ENCODE measurements at places on chromosomes 2 and 18.

DNA sequence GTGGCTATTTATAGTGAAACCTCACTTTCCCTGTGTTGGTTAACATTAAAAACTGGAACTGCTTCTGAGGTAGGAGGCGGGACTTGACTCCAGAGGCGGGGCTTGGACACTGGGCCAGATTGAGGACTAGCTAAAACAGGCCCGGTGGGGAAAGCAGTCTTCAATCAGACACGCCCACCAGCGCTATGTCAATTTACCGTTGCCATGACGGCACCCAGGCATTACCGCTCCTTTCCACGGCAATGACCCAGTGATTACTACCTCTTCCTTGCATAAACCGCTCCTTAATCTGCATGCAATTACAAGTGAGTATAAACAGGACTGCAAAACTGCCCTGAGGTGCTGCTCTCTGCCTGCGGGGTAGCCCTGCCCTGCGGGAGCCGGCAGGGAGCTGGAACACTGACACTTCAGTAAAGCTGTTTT is 35.3 kb downstream of the LRRFIP1 start:
- peak; percentile 83 for DNase-seq

DNA sequence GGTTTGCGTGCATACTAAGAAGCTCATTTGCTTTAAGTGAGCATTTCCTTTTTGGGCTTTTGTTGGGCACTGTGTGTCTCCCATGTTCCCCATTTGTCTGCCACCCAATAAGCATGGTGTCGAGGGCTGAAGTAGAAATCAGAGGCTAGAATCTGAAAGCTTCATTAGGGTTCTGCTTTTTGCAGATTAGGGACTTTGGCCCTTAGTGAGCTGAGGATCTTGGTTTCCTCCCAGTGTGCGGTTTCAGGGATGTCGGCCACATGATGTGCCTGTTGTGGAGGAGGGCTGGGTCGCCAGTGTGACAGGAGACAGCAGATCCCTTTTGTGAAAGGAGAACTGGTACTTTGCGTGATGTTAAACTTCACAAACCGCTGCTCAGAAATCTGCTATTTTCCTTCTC is 41.1 kb downstream of the PLEKHB2 start:
- DNase-seq = no peak

DNA sequence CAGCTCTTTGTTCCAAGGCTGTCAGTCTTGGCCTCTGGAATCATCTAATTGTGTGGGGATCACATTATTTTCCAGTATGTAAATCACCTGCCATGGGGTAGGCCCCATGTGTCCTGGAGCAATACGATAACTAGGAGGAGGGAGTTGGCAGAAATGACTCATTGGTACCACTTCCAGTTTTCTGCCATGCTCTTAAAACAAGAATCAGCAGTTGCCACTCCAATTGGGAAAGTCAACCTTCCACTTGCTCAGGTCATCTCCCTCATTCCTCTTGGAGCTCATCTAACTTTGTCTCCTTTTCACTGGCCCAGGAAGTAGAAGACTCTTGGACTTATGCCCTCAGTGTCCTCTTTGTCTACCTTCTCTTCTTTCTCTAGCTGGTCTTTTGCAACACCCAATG is 487.0 kb downstream of the SLC4A3 start:
- DNase-seq = no peak

DNA sequence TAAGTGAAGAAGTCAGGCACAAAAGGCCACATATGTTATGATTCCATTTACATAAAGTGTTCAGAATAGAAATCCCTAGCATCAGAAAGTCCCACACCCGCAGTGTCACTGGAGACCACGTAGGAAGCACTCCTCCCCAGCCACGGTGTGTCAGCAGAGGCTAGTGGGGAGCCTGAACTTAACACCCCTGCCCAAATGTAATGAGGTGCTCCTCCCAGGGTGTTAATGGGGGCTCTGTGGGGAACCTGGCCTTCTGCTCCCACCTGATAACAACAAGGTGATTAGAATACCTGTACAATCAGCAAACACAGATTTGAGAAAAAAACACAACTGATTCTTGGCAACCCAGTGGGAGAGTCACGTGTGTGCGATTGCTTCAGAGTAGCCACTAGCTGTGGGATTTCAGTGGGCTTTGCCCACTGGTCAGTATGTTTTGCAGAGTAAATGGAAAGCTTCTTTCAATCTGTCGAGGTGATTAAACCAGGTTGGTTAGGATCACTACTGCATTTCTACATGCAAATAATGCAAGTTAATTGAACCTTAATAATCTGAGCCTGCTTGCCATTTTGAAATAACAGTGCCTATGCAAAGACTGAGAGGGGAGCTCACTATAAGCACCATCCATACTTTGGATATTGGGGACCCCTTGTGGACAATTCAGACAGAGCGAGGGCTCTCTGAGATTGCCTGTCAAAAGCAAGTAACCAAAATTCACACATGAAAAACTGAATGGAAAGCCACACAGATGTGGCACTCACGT is 20.6 kb upstream of the ATRAID start:
- no peak for DNase-seq

DNA sequence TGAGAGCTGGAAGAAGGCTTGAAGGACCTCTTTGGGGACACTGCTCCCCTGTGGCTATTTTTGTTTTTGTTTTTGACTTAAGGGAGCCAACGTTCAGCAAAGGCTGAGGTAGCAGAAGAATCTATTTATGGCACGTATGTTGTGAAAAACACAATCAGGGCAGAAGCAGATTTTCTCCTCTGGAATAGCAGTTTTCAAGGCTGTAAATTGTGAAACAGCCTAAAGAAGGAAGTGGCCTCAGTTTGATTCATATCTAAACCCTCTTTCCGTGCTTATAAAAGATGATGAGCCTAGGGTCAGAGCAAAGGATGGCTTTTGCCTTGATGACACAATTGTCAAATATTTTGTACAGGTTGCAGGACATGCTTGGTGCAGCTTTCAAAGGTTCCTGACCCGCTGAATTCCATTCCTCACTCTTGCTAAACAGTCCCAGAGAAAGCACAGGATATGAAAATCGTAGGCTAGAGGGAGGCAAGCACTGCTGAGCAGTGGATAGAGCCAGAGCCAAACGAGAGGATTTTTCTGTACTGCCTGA is 106.2 kb upstream of the DLX2 start:
- DNase-seq = peak; percentile 23

DNA sequence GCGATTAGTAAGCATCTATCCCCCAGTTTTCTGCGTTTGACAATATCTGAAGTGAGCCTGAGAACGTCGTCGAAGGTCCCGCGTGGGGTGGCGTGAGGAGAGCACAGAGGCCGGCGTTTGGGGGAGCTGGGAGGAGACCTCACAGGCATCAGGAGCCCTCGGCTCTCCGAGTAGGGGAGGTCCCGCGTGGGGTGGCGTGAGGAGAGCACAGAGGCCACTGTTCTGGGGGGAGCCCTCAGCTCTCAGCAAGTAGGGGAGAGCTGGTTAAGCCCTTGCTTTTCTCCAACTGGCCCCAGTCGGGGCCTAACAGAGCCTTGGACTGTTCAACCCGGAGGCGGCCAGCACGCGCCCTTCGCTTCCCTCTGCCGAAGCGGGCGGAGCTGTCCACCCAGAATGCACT is 134.3 kb downstream of the NFATC1 start:
- DNase-seq = no peak

DNA sequence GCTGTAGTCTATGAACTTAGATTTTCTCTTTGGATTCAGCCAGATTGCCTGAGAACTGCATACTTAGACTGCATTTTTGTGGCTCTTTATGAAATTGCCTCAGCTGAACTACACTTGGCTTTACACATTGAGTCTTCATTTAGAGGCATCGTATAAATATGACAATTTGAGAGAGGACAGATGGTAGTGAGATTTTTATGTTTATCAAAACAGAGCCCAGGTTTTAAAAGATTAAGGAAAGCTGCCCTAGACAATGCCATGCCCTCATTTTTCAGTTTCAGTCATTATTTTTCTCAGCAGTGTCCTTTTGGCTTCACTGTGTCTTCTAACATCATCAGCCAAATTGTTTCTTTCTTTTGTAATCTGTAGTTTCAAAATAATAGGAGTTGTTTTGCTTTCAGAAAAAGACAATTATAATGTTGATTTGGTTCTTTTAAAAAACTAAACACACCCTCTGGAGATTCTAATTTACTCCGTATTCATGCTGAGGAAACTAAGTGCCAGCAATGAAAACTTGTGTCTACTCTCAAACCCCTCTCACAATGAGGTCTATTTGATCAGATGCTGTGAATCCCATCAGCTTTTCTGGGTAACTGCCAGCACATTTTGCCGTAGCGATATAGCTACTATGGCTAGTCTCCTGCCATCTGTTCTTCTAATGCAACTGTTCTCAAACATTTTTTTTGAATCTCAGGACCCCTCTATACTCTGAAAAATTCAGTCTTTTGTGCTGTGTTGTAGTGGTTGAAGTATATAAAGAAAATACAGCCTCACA is 46.2 kb downstream of the TWSG1 start:
- DNase-seq = peak; percentile 57

DNA sequence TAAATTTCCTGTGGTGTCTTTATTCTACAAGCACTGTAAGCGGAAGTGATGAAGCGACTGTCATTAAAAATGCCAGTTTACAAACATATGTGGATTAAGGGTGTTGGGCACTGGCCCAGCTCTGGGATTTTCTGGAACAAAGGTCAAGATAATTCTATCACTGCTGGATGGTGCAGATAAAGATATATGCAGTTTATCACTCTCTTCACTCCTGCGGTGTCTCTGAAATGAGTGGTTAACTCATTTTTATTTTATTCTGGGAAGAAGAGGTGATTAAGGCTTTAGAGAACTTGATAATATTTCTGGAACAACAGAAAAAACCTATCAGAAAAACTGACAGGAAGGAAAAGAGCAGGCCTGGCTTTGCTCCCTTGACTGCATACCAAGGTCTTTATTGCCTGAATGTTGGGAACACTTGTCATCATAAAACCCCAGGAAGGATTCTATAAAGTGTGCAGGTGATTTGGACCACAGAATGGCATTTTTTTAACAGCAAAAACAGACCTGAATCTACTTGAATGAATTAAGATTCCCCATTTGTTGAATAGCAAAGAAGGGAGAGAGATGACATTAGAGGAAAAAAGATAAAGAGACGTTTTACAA is 32.4 kb downstream of the ABCB11 start:
- no peak for DNase-seq

DNA sequence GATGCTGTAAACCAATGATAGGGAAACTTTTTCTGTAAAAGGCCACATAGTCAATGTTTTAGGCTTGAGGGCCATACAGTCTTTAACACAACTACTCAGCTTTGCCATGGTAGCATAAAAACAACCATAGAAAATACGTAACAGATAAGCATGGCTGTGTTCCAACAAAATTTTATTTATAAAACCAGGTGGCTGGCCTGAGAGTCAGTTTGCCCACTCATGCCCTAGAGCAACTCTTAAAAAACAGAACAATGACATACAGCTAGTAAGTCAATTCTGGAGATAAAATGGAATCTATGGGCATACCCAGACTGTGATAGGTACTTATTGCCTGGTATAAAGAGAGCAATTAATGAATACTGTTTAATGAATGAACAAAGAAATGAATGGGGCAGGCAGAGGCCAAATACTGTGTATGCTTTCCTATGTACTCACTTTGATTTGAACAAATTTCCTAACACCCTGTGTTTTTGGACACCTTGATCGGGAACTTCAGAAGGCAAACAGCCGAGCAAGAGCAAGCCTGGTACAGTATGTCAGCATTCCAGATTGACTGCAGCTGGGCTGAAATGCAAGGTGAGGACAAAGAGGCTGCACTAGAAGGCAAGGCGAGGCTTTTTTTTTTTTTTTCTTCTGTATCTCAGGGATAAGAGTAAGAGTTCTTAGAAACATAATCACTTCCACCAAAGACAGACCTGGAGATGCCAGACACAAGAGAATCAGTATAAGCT is 315.3 kb downstream of the CLIP4 start:
- DNase-seq = no peak

DNA sequence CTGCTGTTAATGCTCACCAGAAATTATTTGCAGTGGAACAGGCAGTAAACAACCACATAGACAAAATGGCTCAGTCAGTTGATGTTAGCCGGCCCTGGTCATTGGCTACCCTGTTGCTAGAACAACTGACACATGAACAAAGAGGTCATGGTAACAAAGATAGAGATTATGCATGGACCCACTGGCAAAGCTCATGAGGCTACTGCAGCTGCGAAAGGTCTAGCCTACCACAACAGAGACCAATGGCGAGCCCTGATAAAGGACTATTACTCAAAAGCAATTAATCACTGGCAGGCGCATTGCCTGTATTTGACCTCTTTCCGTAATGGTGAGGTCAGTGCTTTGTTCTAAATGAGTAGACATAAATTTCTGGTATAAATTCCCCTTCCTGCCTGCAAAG is 474.2 kb downstream of the DSC3 start:
- DNase-seq = no peak

GRCh38 chr18:40380686-40381439 is 1574.2 kb upstream of the PIK3C3 start:
- DNase-seq = peak; percentile 52

GRCh38 chr18:40004246-40004645 is 1950.8 kb upstream of the PIK3C3 start:
- DNase-seq = no peak

GRCh38 chr18:49225160-49225559 is 235.3 kb downstream of the DYM start:
- DNase-seq = peak; percentile 71

DNA sequence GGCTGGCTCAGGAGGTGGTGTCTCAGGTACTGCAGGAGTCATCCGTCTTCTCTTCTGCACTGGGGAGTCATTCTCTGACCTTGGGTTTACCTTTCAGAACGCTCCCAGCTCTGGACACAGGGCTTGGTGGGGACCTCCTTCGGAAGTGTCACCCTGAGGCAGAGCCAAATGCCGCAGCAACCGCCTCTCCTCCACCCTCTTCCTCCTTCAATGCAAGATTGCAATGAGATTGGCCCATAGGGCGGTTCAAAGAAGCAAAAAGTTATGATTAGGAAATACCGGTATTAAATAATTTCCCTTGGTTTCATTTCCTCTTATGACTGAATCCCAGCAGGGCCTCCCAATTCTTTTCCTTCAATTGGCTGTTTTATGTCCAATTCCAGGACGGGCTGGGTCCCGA is 178.8 kb downstream of the ACKR3 start:
- no peak for DNase-seq

DNA sequence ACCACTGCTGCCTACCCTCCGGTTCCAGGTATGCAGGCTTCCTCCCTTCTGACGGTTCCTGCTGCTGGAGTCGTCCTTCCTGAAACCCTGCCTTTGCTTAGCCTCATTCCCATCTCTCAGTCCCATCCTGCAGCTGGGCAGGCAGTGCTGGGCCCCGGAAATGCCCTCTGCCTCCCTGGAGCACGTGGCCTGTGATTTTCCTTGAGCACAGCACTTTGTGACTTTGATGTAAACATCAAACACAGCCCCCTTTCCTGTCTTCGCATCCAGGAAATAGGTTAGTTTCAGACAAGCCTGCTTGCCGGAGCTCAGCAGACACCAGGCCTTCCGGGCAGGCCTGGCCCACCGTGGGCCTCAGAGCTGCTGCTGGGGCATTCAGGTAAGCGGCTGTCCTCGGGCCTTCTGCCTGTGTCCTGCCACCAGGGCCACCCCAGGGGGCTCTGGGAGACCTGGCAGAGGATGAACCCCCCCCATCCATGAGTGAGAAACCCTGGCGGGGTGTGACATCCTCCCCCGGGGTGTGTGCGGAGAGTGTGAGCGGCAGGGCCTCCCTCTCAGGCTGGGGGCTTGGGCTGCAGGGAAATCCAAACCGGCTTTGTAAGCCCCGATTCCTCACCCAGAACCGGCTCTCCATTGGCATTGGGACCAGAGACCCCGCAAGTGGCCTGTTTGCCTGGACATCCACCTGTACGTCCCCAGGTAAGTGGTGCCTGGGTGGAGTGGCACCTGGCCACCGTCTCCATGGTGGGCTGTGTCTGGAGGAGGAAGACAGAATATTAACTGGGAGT is at the start of gene ZAP70:
Gene ZAP70 (plus strand): TSS at position 281 of the 788 bp plus-strand sequence. CDS start 10,461 bp downstream, outside the sequence.
- no peak for DNase-seq

Data from astrocyte (in vitro differentiated cells and primary cell).